ENCODE measurements at places on chromosomes 7 and 10.

DNA sequence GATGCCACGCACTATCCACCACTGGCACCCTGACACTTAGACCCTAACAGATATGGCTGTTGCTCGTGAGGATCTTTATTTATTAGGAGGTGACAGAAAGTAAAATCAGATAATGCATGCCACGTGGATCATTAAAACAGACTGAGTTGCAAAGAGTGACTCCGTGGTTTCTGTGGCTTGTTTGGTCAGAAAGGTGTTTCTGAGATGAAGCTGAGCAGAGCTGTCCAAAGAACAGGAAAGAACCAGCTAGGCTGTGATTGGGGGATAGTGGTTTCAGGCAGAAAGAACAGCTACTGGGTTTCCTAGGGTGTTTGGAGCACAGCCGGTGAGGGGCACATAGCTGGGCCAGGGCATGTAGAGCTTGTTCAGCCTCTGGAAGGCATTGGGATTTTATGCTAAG lies 34.4 kb downstream of the CSGALNACT2 start:
- no peak for DNase-seq

GRCh38 chr7:3201937-3202710 lies 98.9 kb upstream of the SDK1 start:
- no peak for DNase-seq

- DNase-seq: no peak
Measured at GRCh38 chr10:116197946-116198675, 74.9 kb downstream of the GFRA1 start.

DNA sequence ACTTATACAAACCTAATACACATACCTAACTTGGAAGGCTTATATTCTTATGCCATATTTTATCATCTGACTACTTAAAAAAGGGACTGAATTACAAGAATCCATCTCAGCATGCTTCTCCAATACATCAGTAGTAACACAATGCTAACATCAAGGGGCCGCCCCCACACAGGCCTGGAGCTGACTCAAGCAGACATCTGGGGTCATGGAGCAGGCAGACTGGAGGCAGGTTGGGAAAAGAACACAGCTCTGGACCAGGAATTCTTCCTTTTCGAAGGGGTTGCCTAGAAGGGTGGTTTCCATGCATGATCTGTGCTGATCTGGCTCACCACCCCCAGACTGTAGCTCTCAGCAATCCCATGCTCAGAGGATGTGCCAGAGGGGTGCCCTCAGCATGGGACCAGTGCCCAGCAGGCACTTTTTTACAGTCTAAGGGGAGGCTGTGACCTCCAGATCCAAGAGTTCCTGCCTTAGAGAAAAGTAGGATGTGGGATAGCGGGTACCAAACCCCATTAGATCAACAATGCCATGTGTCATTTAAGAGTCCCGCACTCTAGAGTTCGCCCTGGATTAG lies 26.1 kb upstream of the DUSP5 start:
- peak; percentile 92 for DNase-seq

DNA sequence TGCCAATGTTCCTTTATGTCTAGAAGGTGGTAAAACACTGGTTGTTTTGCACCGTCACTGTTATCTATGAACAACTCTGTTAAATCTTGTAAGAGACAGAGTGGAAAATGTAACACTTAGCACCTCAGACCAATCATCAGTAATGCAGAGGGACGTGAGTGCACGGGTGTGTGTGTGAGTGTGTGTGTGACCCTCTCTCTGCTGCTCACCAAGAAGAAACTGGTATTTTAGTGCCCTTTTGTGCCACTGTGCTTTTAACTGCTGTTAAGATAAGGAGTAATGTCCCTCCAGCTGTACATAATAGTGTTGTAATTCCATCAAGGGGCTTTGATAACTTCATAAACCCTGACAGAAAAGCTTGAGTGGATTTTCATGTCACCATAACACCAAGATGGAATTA lies 130.1 kb downstream of the CREB5 start:
- DNase-seq: no peak

DNA sequence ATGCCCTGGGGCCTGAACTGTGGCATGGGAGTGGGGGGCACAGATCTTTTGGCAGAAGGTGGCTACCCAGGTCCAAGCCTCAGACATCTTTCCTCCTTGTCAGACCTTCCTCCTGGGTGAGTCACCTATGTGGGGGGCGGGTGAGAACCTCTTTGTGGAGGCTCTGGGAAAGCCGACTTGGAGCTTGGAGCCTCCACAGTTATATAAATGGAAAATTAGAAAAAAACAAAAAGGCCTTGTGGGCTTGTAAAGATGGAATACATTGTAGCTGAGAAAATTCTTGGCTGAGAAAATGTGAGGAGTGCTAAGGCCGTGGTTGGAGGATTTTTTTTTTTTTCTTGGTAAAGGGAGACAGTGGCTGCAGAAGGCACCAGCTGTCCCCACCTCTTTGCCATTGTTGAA lies 292.5 kb downstream of the CCDC3 start:
- DNase-seq: peak; percentile 54

GRCh38 chr7:81488210-81488609 lies 281.6 kb downstream of the HGF start:
- no peak for DNase-seq

DNA sequence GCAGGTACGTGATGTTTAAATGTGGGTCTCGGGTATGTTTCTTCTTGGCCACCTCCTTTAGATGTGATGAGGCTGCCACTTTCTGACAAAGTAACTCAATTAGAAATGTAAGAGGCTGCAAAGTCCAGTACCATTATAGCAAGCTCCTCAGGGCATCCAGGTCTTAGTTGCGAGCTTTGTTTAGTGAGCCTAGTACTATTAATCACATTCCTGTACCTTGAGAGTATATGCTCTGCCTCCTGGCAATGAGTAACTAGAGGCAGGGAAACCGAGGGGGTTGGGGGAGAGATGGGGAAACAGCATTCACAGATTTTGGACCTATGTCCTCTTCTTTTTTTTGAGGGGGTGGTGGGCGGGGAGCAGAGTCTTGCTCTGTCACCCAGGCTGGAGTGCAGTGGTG lies 131.8 kb downstream of the GFRA1 start:
- DNase-seq: no peak

DNA sequence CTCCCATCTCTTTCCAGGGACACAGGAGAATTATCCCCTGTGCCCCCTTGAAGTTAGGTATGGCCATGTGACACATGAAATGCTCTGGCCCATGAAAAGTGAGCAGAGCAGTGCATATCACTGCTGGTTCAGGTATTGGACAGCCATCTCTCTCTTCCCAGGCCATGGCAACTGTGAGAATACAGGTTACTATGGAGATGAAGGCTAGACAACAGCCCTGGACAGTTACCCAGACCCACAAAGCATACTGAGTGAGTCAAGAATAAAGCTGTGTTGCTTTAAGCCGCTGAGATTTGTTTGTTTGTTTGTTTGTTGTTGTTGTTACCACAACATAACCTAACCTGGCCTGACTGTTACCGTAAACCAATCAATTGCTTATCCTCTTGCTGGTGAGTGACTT lies 722.3 kb downstream of the KCNMA1 start:
- DNase-seq: no peak

DNA sequence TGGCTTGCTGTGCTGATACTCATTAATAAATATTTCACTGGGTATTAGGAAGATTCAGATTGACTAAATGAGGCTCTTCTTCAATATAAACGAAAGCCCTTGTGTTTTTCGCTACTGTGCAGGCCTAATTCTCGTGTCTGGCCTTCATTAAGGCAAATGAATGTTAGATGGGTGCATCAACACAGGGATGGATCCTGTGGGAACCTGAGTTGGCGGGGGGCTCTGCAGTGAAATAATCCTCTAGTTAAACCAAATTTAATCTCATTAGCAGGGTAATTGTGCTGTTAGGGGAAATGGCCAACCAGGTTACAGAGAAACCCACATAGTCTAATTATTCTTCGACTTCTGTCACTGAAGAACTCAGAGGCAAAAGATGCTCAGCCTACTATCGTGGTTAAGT lies 325.8 kb upstream of the LRGUK start:
- no peak for DNase-seq

DNA sequence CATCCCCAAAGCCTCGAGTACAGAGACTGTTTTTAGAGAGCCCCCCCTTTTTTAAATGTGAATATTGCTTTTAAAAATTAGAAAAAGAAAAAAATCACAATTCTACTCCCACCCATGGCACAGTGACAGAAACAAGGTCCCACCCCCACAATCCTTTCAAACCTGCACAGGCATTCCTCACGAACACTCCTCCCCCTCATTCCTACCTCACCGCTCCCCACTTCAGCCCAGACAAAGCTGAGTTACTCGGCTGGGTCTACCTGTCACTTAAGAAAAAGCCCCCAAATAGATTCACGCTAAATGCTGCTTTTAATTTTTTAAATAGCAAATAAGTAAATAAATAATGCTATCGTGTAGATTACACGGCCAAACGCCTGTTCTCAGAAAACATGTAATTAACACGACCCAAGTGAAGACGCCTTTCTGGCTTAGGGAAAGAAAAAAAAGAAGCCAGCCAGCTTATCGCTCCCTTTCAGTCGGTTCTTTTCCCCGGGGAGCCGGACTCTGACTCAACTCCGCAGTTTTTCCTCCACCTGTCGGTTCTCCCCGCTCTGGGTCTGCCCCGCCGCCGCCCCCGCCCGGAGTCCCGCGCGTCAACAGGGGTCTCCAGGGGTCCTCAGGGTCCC lies 739 bp downstream of the MPP7 start:
- DNase-seq: no peak

GRCh38 chr10:129760003-129760315 lies 204.1 kb downstream of the EBF3 start:
- DNase-seq: no peak

DNA sequence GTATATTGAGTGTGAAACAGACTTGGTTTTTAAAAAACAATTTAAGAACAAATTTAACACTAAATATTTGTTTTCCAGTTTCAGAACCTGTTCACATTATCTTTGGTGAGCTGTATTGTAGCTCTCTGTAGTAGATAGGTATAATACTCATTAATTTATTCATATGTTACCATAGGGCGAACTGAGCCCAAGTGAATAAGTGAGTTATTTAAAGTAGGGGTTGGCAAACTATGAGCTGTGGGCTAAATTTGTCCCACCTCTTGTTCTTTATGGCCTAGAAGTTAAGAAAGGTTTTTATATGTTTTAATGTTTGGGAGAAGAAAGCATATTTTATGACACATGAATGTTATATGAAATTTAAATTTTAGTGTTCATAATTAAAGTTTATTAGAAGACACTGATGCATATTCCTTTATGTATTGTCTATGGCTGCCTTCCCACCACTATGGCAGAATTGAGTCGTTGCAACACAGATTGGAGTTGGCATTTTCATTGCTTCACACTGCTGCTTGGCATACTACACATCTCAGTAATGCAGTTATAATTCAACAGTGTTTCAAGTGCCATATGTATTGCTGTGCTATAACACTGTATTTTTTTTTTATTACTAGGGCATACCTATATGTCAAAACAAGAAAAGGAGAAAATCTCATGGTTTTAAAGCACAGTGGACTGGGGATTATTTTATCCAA lies 146.5 kb downstream of the ADK start:
- DNase-seq: no peak

DNA sequence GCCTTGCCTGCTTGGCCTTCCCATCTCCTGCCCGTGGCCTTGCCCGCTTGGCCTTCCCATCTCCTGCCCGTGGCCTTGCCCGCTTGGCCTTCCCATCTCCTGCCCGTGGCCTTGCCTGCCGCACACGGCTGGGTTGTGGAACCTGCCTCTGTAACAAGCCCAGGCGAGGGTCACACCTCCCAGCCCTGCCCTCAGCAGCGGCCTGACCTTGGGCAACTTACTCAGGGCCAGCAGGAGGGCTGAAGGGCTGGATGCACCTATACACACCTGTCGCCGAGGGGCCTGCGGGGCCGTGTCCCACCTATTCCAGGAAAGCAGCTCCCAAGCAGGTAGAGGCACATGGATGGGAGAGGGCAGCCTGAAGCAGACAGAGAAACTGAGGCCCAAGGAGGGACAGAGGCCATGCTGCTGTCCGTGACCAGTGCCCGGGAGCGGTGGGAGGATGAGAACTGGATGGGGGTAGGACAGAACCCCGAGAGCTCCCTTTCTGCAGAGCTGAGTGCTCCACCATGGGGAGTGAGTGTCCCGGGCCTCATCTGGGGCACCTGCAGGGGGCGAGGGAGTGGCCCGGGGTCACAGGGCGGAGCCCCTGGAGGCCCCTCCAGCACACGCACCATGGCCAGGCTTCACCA lies 277.6 kb downstream of the ELFN1 start:
- no peak for DNase-seq

DNA sequence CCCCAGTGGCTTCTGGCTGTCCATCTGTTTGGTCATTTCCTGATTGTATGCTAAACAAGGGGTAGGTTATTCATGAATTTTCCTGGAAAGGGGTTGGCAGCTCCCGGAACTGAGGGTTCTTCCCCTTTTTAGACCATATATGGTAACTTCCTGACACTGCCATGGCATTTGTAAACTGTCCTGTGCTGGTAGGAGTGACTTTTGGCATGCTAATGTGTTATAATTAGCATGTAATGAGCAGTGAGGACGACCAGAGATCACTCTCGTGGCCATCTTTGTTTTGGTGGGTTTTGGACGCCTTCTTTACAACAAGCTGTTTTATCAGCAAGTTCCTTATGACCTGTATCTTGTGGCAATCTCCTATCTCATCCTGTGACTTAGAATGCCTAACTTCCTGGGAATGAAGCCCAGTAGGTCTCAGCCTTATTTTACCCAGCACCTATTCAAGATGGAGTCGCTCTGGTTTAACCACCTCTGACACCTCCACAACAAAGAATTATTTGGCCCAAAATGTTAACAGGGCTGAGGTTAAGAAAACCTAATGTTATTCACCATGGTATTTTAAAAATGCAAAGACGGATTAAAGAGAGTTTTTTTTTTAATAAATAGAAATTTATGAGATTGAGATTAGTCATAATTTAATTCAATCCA lies 2.4 kb upstream of the PTN start:
- no peak for DNase-seq

GRCh38 chr10:8815969-8816368 lies 761.5 kb downstream of the GATA3 start:
- no peak for DNase-seq

DNA sequence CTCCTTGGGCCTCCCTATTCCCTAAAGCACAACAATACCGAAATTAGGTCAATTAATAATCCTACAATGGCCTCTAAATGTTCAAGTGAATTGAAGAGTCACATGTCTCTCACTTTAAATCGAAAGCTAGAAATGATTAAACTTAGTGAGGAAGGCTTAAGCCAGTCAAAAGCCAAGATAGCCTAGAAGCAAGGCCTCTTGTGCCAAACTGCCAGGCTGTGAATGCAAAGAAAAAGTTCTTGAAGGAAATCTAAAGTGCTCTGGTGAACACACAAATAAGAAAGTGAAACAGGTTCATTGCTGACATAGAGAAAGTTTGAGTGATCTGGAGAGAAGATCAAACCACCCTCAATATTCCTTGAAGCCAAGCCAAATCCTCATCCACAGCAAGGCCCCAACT lies 57.2 kb downstream of the SLC29A4 start:
- DNase-seq: no peak

GRCh38 chr10:32378363-32379317 lies 31.7 kb upstream of the EPC1 start:
- DNase-seq: peak; percentile 95

GRCh38 chr10:74011770-74012169 lies 13.9 kb downstream of the VCL start:
- DNase-seq: peak; percentile 83

DNA sequence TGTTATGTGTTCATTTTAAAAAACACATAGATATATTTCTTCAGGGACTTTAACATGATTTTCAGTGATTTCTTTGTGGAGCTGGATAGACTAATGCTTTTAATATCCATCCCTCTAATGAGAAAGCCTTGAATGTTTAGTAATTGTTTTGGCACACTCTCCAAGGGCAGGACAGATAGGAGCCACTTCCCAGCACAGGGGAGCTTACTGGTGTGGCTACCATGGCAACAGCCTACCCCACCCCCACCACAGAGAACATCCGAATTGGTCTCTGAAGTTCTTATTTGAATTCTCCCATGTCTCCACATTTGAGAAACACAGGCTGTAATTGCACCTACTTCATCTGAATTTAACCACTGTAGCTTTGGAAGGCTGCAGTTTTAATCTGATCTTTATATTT lies 87.7 kb downstream of the PRKG1 start:
- DNase-seq: no peak

Data from foreskin fibroblast (primary cell).